ENCODE measurements at places on chromosomes 7 and 10.

DNA sequence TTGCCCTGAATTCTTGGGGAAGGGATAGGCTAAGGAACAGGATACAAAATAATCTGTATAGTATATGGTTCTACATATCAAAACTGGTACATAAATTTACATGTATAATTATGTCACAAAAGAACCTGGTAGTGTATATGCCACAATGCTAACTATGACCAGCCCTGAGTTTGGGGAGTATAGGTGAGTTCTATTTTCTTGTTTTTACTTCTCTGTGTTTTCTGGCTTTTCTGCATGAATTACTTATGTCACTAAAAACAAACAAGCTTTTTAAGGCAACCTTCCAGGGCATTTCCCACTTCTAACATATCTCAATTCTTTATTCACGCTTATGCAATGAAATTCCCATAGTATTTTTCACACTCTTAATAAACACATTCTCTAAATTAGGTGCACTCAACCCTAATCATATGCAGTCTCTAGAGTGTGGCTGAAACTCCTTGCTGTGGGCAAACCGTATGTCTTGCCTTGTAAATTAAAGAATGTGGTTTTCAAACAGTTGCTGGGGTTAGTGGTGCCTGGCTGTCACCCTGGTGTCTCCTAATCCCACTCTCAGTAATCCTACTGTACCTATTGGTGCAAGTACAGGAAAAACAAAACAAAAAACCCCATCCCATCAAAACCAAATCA, 14.0 kb upstream of the INSIG1 start:
- no peak for DNase-seq

DNA sequence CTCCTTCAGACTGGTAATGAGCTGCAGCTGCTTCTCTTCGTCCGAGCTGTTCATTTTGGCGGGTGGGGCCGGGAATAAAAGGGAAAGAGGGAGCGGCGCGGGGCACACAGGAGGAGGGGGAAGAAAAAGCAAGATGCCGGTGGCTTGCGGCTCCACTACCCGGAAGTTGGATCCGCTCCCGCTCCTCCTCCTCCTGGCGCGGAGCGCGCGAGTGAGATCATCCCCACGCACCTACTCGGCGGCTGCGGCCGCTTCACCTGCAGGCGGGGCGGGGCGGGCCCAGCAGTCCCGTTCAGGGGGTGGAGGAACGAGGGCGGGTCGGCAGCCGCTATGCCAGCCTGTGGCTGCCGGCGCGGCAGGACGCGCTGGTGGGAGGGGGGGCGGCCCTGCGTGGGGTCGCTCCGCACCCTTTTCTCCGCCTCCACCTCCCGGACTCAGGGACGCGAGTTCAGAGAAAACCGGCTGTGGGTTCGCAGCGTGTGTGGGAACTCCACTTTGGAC, at the start of gene SHTN1:
SHTN1 (minus strand) TSS at position 162 of the 501 bp plus-strand sequence; CDS start at position 54, 108 bp downstream.
- peak; percentile 77 for DNase-seq

DNA sequence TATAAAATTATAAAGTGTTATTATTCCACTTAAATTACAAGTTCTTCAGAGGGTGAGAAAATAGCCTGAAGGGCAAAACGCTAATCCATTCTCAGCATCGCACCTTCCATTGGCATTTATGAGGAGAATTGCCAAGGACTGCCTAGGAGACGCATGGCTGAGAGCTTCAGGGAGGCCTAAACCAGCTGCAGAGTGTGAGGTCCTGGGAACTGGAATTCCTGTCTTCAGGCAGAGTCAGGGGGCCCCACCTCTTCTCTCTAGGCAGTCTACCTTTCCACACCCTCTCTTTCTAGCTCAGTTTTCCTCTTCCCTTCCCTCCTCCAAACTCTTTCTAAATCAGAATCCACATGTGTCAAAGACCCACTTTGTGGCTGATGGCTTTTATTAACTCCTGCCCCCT, 35.3 kb downstream of the LRRC72 start:
- no peak for DNase-seq

DNA sequence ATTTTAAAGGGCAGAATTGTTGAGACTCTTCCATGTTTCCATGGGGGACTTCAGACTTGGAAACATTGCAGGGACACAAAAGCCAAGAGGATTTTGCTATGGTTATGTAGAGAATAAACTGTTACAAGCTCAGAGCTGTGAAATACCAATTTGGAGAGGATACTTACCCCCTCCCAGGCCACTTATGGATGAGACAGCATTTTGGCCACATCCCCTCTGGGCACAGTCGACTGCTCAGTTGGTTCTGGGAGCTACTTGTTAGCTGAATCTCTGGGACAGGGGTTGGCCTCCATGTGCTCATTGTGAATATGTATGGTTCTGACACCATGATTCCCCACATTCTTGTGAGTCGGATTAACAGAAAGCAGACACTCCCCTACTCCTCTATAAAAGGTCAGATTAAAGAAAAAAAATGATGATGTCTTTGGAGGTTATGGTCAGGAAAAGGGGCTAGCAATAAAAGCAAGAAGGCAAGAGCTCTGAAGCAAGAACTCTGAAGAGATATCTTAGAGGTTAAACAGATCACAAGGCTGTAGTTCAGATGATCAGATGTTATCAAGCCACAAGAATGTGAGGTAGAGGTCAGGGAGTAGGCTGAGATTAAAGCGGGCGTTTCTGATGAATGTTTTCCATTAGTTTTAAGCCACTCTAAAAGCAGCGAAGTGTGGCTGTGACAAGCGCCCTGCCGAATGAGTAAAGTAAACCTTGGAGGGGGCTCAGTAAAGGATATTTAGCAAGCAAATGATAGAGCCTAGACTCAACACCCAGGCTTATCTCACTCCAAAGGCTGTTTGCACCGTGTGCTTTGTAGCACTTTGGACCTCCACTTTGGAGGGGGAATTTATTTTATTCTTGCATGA, 17.2 kb downstream of the STAMBPL1 start:
- DNase-seq: no peak

GRCh38 chr7:16421333-16422102, at the start of gene CRPPA:
CRPPA (minus strand) TSS chr7:16421538; CDS start chr7:16421322, 216 bp downstream.
- peak; percentile 63 for DNase-seq

DNA sequence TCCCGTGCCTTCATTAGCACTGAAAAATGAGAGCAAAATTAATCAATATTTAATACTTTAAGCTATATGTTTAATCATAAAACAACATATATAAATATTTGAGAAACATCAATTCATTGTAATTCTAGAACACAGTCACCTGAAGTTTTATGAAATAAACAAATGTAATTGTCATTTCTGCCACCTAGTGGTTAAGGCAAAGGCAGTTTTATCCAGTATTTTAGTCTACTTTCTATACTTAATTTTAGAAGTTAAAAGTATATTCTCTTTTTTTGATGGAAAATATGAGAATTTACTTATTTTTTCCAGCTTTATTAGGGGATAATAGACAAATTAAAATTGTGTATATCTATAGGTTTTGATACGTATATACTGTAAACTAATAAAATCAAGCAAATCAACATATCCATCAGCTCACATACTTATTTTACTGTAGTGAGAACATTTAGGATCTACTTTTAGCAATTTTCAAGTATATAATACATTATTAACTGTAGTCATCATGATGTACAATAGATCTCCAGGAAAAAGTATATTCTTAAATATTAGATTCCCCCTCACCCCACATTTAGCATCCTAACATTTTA, 16.9 kb downstream of the PCGF6 start:
- DNase-seq: peak; percentile 45
